Brain pericyte (primary cell): ENCODE measurements at places on chromosomes 4 and X.

GRCh38 chr4:183289688-183290087, 30.4 kb downstream of the CLDN22 start:
- no peak for DNase-seq

DNA sequence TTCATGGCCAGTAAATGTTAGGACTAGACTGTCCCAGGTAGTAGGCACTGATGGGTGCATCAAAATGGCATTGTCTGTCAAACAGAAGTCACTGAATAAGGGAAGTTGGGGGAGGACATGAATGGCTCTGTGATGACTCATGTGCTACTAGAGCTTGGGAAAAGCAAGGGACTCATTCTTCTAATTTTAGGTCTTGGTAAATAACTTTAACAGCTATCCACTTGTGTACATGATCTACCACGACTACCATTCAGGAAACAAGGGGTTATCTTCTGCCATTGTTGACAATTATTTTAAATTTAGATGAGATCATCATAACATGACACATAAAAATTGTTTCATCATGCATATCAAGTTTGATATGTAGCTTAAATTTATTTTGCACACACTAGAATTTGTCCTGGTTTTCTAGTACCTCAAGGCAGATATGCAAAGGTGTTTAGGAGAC, 6.3 kb downstream of the AREG start:
- DNase-seq, result no peak

GRCh38 chrX:1749499-1749898, 134.6 kb downstream of the ASMT start:
- DNase-seq, result no peak

DNA sequence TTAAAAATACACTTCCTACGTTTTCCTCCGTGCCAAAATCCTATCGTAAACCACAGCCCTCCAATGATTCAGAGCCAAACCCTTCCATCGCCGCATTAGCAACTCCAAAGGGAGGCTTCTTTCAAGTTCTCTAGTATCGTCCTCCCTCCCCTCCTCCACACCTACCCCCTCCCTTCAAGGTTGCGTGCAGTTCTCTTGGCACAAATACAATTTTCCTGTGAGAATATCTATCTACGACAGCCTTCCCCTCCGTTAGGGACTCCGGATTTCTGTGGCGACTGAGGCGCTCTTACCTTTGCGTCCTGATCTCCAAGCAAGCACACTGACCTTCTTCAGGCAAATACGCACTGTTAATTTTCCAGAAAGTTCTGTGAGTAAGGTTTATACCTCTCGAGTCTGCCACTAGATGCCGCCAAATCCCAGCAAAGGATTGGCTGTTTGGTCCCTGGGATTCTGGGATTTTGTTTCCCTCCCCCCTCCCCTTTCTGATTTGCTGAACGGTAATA, 1.2 kb upstream of the MORF4L2 start:
- DNase-seq, result peak; percentile 40

GRCh38 chrX:28626515-28626914, 39.3 kb downstream of the IL1RAPL1 start:
- DNase-seq, result no peak

- DNase-seq, result no peak
Observed at GRCh38 chrX:22323541-22323940, 50.8 kb downstream of the CBLL2 start.

GRCh38 chr4:153616006-153616555, 68.0 kb upstream of the TLR2 start:
- no peak for DNase-seq

DNA sequence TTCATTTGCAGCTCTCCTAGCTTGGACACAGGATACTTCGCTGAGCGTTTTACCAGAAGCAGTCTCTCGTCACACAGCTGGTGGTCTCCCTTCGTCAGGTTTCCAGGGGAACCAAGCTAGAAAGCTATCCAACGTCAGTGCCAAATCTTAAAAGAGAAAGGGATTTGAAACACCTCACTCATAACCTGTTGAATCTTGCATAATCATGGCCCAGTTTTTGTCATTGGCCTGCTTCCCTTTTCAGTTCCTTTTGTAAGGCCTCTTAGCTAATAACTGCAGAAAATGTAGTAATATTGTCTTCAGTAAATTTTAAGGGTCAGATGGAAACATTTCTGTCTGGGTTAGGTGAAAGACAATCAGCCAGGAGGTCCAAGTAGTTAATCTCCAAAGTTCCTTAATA, 22.0 kb downstream of the RAB39B start:
- no peak for DNase-seq

DNA sequence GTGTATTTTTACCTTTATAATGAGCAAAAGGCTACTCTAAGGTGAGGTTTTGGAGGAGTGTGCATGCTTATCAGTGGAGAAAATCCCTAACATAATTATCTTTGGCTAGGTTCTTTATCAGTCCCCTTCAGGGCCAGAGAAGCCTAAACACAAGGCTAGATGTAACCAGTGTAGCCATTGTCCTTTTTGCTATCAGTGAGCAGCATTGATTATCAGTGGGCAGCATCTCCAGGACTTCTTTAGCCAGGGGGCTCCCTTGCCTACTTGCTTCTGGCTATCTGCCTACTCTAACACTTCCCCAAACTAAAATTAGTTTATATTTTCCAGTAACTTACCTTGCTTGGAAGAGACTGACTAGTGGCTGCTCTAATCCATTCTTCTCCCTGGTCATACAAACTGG, 595.6 kb downstream of the TRAM1L1 start:
- no peak for DNase-seq

- DNase-seq, result no peak
Observed at GRCh38 chrX:102975016-102975415, 37.9 kb downstream of the RAB40AL start.

DNA sequence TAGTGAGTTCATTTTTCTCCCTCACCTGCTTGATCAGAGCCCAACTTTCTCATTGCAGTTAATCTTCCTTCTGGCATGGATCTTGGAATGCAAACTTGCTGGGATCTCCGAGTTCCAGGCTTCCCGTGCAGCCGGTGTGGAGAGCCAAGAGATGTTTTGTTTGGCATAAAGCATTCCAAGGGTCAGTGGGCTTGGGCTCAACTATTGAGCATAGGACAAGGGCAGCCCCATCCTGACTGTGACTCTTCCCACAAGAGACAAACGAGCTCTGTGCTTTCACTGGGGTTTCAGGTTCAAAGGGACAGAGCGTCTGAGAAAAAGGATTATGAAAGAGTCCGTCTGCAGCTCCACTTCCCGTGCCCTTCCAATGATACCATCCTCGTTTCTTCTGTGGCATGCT, 10.5 kb downstream of the TLR7 start:
- no peak for DNase-seq

- DNase-seq, result no peak
Observed at GRCh38 chr4:76300012-76300411, 6.5 kb upstream of the STBD1 start.

- no peak for DNase-seq
Observed at GRCh38 chr4:54527532-54527931, 130.2 kb upstream of the KIT start.

- DNase-seq, result no peak
Observed at GRCh38 chr4:44660396-44660795, 9.0 kb upstream of the YIPF7 start.

DNA sequence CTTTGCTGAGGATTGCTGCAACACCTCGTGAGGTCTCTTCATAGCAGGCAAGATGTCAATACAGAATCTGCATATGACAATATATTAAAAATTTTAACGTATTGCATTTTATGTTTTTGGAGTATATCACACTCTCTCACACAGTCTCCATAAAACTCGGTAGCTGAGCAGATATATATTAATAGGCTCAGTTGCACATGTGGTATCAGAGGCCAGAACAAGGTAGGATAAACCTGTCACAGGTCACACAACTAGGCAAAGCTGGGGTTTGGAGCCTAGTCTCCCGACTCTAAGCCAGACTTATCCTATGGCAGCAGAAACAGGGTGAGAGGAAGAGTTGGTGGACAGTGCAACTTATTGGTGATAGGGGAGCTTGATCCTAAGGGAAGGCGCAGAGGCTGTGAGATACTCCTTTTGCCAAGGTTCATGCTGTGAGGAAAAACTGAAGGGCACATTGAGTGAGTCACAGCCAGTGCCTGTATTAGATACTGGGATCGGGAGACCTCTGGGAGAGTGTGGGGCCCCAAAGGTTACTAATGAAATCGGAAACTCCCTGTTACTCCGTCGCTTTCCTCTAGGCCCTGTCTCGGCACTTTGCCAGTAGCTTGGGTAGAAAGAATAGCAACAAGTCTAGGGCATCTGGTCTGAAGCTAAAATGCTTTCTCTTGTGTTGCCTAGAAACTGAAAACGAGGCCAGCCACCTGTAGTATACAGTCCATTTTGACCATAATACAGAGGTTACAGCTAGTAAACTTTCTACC, 195.7 kb downstream of the ARHGAP10 start:
- peak; percentile 55 for DNase-seq

DNA sequence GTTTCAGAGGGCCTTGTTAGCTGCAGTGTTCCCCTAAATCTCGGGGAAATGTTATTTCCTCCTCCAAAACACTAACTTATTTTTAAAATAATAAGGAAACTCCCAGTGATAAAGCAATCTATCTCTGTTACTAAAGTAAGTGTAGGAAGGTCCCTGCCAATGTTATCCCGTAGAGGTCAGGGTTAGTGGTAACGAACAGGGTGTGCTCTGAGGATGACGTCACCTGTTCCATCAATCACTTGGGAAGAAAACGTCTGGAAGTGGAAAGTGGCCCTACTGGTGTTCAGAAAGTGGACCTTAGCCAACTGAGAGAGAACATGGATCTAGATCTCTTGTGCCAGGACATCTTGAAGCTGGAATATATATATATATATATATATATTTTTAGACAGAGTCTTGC, 249.5 kb downstream of the BCOR start:
- DNase-seq, result no peak

- no peak for DNase-seq
Observed at GRCh38 chr4:49221209-49221608, 235.1 kb downstream of the CWH43 start.

DNA sequence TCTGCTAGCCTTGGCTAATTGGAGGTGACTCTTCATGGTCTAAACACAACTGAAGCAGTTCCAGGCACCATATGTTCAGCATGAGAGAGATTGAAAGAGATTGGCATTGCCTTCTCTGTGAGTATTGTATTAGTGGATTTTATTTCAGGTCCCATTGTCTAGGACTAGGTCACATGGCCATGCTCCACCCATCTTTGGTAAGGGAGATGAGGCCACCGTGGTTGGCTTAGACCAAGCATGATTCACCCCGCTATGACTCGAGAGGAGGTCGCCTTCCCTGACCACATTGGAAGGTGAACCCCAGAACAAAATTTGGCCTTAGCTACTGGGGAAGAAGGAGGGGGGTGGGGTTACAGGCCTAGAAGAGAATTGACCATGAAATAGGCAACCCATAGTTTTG, 109.9 kb upstream of the BCOR start:
- DNase-seq, result no peak

DNA sequence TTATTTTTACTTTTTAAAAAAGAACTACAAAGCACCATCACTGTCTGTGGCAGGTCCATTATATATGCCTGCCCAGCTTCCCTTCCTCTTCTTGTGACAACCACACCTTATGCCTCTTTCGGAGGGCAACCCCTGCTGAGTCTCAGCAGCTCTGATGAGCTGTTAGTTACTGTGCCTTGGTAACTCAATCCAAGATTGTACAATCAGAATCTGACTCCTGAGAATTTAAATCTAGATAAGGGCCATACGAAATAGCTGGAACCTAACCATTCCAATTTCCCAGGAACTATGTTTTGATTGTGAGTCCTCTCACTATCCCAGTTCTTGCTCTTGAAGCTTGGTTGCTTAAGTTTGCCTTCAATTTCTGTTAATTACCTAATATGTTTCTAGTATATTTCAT, 61.9 kb downstream of the ADAMTS3 start:
- DNase-seq, result no peak

DNA sequence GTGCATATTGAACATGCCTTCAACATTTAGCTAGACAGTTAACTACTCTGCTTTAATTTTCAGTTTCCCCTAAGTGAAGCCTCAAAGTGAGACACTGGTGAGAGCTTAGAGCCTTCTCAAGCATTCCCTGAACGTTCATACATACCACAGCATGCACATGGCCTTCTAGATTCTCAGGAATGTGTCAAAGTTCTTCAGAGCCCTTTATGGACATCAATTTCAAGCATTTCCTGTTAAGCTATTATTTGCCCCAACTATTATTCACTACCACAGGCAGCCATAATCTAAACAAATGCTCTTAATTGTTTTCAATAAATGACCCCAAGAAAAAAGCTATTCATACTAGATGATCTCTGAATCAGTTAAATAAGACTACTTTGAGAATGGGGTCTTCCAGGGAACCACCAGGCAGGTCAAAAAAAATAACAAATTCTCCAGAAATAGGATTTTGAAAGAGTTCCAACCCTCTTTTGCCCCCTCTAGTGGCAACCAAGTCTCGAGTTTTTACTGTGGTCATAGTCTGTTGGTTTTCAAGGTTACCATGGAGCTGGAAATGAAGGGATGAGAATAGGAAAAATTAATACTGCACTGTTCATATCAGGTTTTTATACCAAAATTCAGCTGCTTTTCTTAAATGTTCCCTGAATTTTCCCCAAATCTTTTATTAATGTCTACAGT, 235.4 kb downstream of the RAB28 start:
- DNase-seq, result no peak

- DNase-seq, result no peak
Observed at GRCh38 chr4:13821522-13821921, 194.0 kb upstream of the BOD1L1 start.

DNA sequence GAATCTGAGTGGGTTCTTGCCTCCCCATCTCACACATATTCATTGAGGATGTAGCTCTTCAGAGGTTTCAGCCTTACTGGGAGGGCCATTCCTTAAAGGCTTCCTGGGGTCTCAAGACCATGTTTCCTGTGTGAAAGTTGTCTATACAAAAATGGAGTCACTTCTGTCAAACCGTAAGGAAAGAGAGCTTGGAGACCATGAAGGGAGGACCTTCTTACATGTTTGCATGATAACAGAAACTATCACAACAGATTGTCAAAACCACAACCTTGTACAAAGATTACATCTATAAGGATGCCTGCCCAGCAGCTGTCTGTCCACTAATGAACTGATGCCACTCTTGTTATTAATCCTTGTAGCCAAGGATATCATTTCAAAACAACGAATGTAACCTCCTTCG, 139.3 kb downstream of the PDE5A start:
- DNase-seq, result no peak

DNA sequence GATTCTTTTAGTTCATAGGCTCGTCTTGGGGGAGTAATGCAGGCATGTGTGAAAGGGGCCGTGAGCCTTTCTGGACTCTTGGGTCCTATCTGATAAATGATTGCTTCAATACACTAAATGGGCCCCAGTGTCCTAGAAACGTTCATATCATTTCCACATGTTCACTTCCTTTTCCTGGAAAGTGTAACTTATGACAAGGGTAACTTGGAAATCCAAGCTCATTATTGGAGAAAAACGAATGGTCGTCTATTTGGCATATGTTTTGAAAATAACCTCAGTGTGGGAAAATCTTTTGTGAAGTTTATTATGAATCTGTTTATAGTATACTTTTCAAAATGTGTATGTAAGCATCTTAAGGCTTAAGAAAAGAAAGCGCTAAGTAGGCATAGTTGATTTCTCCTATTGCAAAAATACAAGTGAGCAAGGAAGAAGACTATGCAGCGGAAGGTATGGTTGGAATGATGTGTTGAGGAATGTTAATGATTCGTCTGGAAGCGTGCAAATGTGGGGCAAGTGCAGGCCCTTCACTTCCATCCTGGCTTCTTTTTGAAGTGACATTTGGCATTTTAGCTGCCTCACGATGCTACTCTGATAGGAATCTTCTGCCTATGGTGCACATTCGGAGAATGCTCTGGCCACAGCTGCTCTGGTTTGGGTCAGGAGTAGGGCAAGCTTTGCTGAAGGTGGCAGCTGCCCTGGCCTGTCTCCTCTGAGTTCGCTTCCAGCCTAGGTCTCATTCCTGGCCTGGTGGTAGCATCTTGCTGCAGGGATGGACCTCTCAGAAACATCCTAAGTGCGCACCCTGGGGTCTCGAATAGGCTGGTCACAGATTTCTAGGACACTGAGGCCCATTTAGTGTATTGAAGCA, 49.5 kb upstream of the STOX2 start:
- no peak for DNase-seq
